ENCODE measurements at places on chromosomes 16 and 17.

DNA sequence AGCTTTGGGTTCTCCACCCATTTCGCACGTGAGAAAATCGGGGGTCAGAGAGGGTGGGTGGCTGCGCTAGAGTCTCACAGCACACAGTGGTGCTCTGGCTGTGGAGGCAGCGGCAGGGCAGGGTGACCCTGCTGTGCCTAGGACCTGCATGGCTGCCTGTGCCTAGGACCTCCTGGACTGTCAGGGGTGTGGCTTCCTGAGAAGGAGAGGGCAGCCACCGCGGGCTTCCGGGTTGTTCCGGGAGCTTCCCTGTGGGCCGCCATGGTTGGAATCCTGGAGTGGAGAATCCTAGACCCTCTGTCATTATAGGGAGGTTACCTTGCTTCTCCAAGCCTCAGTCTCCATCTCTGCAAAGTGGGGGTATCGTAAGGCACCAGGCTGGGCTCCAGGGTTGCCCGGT is 9.3 kb downstream of the ZFPM1 start:
- DNase-seq = no peak

GRCh38 chr16:83475108-83475507 is 332.7 kb upstream of the HSBP1 start:
- DNase-seq = no peak

- no peak for DNase-seq
Measured at GRCh38 chr17:64071111-64071510, 50.7 kb upstream of the ICAM2 start.

DNA sequence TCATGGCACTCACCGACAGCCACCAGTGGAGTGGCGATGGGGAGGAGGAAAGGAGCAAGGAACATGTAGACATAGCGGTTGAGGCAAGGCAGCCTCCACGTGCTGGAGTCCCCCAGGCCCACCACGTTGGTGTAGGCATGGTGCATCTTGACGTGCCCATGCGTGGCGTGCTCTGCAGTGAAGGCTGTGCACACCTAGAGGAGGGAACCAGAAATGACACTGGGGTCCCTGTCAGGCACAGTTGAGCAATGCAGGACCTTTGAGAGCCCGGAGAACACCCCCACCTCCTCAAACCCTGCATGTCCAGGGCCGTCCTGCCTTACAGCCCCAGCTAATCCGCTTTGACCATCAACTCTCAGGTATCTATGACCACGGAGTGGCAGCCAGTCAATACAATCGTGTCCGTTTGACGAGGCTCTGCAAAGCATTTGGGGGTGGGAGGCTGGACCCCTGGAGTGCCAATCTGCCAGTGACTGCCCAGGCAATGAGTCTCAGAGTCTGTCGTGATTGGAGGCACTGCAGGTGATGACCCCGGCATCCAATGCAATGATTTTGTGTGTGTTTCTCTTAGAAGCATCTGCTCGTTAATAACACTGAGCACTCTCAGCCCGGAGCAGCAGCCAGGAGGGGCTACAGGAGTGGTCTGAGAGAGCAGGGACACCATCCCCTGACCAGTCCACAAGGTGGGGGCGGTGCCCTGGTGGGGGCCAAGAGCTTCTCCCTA is 9.9 kb upstream of the FDXR start:
- DNase-seq = no peak

DNA sequence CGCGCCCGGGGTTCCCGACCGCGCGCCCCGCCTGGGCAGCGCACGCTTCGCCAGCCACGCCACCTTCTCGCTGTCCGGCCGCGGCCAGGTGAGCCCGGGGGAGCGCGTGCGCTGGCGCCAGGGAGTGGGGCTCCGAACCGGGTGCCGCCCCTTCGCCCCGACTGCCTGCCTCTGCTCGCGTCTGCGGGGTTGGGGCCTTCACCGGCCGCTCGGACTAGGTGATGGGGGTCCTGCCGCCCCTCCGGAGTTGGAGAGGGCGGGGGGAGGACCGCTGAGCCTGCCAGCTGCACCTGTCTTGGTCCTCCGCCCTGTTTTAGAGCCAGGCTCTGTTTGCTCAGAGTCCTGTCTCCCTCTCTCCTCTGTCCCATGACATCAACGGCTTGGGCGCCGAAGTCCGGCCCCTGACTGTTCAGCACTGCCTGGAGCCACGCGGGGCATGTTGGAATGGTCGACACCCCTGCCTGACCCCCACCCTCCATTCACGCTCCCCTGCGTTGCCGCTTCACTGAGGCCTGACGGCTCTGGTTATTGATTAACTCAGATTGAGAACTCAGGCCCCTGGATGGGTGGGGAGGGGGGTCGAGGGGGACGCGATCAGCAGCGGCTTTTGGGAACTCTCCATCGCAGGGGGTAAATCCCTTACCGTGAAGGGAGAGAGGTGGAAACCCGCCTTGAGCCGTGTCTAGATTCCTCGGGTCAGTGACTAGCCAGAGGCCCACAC is 748 bp downstream of the SMTNL2 start:
- no peak for DNase-seq

- no peak for DNase-seq
Measured at GRCh38 chr17:77488531-77489238, 347.9 kb downstream of the SEC14L1 start.
